ENCODE measurements at places on chromosomes 16 and 17.
A peak's percentile ranks its signal among the peaks of the same experiment; 100 is the strongest.

GRCh38 chr16:28496844-28497243 lies 2.4 kb downstream of the APOBR start:
- no peak for DNase-seq

GRCh38 chr17:16075949-16076348 lies 76.3 kb downstream of the TTC19 start:
- DNase-seq, result no peak

DNA sequence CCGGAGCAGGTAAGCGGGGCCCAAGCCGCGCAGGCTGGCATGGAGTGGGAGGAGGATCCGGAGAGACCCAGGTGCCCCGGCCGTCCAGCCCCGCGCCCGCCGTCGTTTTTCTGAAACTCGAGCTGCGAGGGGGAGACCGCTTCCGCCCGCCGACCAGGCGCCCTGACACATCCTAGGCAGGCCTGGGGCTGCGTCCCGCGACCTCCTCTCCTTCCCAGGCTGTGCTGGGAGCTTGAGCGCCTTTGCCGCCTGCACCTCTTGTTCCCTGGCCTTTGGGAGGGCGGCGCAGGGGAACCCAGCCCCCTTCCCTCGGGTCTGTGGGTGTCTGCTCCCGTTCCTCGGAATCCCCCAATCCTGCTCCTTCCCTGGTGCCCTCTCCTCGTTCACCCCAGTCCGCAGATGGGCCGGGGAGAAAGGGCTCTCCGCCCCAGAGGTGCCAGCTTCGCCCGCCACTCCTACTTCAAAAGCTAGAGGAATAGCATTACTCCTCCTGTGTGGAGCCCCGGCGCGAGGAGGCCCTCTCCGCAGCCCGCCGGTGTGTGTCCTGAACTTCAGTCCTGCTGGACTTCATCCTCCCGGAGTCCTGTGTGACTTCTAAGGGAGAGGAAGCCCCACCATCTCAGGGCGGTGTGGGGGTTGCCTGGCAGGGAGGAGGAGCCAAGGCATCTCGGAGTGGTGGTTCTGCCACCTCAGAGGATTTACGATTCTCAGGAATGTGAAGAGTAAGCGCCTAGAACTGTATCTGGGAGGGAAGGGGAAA lies 1.0 kb downstream of the NHERF1 start:
- DNase-seq, result no peak

GRCh38 chr16:24151482-24151939 lies 104.6 kb upstream of the CACNG3 start:
- DNase-seq, result no peak

DNA sequence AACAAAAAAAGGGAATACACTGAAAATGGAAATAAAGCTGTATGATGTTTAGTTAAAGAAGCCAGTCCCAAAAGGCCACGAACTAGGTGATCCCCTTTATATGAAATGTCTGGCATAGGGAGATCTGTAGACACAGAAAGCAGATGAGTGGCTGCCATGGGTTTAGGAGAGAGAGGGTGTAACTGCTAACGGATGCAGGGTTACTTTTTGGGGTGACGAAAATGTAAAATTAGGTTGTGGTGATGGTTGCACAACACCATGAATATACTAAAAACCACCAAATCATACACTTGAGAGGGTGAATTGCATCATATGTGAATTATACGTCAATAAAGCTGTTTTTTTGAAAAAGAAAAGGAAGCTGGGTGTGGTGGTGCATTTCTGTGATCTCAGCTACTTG lies 99.6 kb downstream of the ADCY9 start:
- DNase-seq, result peak; percentile 98

DNA sequence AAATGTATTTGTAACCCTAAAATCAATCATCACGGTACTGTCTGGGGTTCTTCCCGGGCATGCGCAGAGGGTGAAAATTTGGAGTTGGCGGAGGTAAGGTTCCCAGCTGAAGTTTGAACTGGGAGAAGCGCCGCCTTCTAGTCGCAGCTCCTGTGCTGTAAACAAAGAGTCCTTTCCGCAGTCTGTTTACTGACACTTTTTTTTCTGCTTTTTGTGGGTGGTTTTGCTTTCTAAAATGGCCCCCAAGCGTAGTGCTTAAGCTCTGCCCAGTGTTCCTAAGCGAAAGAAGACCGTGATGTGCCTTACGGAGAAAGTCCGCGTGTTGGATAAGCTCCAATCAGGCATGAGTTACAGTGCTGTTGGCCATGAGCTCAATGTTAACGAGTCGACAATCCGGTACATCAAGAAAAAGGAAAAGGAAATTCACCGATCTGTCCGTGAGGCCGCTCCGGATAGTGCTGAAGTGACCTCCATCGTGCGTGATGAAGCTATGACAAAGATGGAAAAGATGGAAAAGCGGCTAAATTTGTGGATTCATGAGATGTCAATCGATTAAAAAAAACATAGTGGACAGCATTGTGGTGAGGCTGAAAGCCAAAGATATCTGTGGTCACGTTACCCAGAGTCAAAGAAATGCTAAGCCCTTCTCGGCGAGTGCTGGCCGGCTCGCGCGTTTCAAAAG lies 570 bp upstream of the CFDP1 start:
- DNase-seq, result peak; percentile 81

DNA sequence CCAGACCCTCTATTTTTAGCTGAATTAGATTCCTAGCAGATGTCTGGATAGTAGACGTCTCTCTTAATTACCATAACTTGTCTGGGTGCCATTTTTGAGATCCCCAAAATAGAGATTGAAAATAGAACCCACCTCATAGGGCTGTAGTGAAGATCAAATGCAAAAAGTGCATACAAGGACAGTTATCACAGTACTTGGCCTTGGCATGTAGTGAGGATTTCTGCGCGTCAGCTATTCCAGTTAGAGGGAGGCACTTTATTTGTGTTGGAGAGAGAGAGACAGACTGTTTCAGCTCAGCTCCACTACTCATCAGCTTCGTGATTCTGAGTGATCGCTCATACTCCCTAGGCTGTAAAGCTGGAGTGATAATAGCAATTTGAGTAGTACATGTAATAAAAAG lies 59.6 kb upstream of the CDH13 start:
- no peak for DNase-seq

- no peak for DNase-seq
Measured at GRCh38 chr16:11011326-11011725, 67.0 kb downstream of the CLEC16A start.

- DNase-seq, result peak; percentile 31
Measured at GRCh38 chr16:57446531-57447185, 527 bp downstream of the CIAPIN1 start.

GRCh38 chr17:67942810-67943209 lies 53.5 kb downstream of the C17orf58 start:
- DNase-seq, result no peak

DNA sequence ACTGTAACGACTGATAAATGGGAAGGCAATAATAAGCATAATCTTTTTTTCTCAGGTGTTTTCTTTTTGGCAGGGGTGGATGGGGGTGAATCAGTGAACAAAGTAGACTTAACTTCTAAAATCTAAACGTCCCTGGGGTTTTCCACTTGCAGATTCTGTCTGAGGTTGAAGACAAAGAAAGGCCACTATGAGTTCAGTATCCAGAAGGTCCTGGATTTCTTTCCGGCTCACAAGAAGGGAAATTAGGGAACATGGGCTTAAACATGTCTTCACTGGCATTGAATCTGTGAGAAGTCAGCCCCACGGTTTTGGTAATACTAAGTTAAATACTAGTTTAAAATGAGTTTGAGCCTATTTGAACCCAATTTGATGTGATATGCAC lies 67.8 kb downstream of the CMC2 start:
- DNase-seq, result no peak

DNA sequence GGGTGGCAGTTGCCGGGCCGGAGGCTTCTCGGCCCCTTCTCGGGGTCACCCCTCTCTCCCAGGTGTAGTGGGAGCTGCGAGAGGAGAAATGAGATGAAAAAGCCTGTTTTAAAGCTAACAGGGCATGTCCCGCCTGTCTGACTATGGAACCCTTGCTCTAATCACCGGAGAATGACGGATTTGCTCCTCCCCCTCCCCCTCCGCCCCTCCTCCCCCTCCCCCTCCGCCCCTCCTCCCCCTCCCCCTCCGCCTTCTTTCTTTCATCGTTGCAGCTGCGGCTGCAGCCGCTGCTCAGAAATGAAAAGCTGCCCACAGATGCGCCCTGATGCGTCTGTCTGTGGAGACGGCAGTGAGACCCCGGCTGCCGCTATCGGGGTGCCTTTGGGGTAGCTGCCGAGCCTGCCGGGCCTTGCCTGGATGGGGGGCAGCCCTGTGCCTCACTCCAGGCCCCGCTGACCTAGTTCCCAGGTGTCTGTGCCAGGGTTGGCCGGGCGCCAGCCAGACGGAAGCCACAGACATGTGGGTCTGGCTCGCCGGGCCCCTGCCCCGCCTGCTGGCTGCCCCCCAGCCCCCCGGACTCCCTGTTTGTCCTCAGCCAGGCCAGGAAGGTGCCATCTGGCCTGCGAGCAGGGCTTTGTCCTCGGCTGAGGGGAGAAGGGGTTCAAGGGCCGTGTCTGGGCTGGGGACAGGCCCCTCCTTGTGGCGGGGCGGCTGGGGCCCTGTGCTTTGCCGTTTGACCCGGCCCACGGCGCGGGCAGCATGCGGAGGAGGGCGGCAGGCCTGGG lies 37.7 kb downstream of the GINS2 start:
- no peak for DNase-seq

DNA sequence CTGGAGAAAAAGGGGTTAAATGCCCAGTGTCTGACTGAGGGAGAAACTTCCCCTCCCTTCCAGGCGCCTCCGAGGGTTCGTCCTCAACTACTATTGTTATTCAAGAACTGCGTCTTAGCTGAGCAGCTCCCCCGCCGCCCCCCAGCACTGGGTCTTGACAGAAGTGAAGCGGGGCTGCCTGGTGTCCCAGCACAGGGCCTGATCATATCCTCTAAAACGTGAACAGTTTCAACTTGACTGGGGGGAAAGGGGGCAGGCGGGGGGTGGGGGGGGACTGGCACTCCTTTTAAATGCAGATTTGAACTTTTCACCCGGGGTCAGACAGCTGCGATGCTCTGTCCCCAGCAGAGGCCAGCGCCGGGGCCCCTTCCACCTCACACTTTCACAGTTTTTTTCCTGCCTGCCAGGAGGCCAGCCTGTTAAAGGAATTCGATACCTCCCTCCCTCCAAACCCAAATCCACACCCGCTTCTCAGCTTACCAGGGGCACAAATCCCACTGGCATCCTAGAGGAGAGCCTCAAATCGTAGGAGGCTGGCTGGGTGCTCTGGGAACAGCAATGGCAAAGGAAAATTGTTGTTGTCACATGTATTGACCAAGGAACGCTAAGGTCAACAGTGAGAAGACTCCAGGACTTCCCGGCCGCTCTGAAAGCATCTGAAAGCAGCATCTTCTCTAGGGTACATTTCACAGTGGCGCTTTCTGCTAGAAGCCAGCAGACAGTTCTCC lies 14.5 kb downstream of the ZFHX3 start:
- no peak for DNase-seq

DNA sequence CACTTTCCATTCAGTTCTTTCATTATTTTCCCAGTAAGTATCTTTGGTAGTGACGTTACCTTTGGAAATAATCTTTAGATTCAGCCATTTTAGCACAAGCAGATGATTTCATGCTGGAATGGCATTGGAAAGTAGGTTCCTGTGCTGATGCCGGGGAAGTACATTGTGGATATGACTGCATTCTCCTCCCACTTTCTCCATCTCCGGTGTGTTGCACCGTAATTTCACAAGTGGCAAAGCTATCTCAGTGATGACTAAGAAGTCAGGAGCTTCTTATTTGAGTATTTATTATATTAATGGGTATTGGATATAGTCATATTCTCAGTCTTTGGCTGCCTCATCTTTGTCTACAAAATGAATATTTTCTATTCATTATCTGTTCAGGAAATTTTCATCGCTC lies 69.8 kb downstream of the MRTFB start:
- DNase-seq, result no peak
